ENCODE measurements at places on chromosomes 5 and 9. TPM values are rescaled to one million over a fixed set of nuclear protein-coding genes. Genes with fewer than 3 reads are reported as not detected.

LCN6 gene
- total RNA-seq: not detected

HACD4 gene
- total RNA-seq: 6.2 TPM

RETREG1 gene
- 37.7 TPM for total RNA-seq

CARD9 gene
- 2.8 TPM for total RNA-seq

FYB1 gene
- total RNA-seq: 71.8 TPM

CARD6 gene
- 3.4 TPM for total RNA-seq

SPOCK1 gene
- total RNA-seq: 3.7 TPM

CATSPER3 gene
- 0.19 TPM for total RNA-seq

FAM153A gene
- total RNA-seq: 0.19 TPM

SLC46A2 gene
- 24.6 TPM for total RNA-seq

TGFBI gene
- total RNA-seq: 76.8 TPM

REEP5 gene
- total RNA-seq: 19.9 TPM

CCDC127 gene
- total RNA-seq: 3.9 TPM

PTPA gene
- total RNA-seq: 68.3 TPM

SLCO4C1 gene
- total RNA-seq: 1.0 TPM

HBEGF gene
- 1.7 TPM for total RNA-seq

TYRP1 gene
- 0.19 TPM for total RNA-seq

SLC25A2 gene
- 0.09 TPM for total RNA-seq

ST6GALNAC6 gene
- total RNA-seq: 16.2 TPM

CBY3 gene
- 0.19 TPM for total RNA-seq

NUTM2F gene
- total RNA-seq: not detected

GALNT10 gene
- total RNA-seq: 8.7 TPM

CRHBP gene
- total RNA-seq: 0.76 TPM

PCDHGB6 gene
- total RNA-seq: 0.61 TPM

SH3GL2 gene
- 0.38 TPM for total RNA-seq

PCDHA9 gene
- total RNA-seq: not detected

TLE4 gene
- total RNA-seq: 26.9 TPM

SPINK4 gene
- total RNA-seq: 0.38 TPM

NEUROG1 gene
- 0.14 TPM for total RNA-seq

IL5 gene
- not detected for total RNA-seq

GRIN3A gene
- total RNA-seq: 0.14 TPM

PCDHA4 gene
- 0.05 TPM for total RNA-seq

AGXT2 gene
- total RNA-seq: not detected

DOK3 gene
- total RNA-seq: 3.3 TPM
